ENCODE measurements at places on chromosomes 2 and 18.

DNA sequence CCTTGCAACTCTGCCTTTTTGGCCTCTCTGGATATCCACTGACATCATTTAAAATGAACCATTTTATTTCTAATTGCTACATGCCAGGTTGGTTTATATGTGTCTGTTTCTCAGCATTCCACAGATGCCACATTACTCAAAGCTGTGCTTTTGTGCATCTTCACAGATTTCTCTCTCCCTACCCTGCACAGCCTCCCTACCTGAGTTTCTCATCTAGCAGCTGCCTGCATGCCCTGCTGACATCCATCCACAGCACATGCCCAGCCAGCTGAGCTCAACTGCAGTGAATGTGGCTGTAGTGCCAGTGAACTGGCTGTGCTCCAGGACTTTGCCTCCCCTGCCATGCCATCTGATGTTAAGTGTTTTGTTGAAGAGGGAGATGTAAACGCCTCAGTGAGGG is 44.5 kb downstream of the PKP4 start:
- ATAC-seq = no peak

DNA sequence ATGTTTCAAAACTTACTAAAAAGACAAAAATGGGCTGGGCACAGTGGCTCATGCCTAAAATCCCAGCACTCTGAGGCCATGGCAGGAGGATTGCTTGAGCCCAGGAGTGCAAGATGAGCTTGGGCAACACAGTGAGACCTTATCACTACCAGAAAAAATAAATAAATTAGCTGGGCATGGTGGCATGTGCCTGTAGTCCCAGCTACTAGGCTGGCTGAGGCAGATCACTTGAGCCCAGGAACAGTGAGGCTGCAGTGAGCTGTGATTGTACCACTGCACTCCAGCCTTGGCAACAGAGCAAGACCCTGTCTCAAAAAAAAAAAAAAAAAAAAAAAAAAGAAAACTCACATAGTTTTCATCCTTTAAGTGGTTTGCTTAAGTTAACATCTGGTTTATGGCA is 6.4 kb downstream of the TSPYL6 start:
- no peak for ATAC-seq

DNA sequence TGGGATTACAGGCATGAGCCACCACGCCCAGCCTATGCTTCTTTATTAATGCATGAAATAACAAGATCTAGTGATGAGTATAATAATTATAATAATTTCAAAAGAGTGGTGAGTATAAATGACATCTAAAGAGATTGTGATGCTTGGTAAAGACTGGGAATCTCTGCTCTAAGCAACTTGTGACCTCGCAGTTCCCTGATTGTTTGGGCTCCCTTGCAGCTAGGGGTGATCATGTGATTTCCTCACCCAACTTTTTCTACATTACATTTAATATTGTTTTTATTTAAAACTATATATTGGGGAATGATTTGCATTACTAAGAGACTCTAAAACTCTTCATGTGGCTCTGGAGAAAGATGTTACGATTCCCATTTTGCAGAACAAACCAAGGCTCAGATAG is 4.1 kb upstream of the PPM1B start:
- no peak for ATAC-seq

- ATAC-seq = no peak
Observed at GRCh38 chr2:126808929-126809328, 89.8 kb upstream of the TEX51 start.

GRCh38 chr2:7077660-7078267 is 160.6 kb downstream of the RNF144A start:
- ATAC-seq = no peak

DNA sequence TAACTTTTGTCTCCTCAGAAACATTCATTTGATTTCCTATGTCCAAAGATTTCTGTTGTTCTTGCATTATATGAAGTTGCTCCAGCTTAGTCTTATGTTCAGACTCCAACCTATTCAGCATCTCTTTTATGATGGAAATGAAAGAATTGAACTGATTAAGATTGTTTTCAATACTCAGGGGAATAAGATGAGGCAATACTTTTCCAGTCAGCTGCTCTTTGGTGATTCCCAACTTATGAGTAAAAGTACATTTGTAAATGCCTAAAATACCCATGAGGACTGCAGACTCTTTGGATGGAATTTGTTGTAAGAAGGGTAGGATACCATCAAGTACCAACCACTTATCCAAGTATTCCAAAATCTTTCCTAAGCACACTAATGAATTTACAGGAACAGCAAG is 39.8 kb downstream of the TRAK2 start:
- ATAC-seq = no peak

DNA sequence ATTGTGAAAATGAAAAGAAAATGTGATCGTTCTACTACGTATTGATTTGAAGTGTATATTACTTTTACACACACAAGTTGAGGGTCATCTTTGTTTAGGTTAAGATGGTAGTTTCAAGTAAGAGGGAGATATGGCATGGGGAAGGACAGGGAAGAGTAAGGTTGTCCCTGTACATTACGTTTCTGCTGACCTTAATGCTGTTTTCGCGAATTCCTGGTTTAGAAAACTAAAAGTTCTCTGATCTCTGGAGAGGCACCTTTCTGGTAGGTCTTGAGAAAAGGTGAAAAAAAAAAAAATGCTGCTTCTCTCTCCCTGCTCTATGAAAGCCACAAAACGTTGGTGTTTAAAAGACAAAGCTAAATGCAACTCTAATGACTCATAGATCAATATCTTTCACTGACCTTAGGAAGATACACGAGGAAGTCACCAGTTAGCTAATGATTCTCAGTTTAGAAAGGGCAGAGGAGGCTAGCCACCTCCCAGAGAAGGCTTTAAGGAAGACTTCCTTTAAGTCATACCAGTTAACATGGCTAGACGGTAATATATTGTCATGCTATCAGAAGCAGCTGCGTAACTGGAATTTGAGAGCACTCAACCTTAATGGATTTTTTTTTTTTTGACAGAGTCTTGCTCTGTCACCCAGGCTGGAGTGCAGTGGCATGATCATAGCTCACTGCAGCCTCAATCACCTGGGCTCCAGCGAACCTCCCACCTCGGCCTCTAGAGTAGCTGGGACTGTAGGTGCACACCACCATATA is 13.2 kb downstream of the TXNDC2 start:
- no peak for ATAC-seq

DNA sequence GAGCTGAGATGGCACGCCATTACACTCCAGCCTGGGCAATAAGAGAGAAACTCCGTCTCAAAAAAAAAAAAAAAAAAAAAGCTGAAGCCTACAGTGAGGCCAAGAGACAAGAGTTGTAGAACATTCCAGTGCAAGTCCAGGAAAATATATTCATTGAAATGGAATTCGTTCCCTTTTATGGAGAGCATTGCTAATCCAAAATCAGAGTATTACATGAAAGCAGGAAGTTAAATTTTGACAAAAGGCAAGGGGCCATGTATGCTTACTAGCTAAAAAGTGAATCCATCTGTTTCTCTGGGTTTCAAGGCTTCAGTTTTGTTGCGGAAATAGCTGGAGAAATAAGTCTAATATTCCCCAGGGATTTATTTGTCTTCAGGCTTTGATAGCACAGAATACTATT is 471.7 kb downstream of the THSD7B start:
- ATAC-seq = no peak

- ATAC-seq = peak; percentile 81
Observed at GRCh38 chr2:234544659-234545611, 48.1 kb upstream of the ARL4C start.

DNA sequence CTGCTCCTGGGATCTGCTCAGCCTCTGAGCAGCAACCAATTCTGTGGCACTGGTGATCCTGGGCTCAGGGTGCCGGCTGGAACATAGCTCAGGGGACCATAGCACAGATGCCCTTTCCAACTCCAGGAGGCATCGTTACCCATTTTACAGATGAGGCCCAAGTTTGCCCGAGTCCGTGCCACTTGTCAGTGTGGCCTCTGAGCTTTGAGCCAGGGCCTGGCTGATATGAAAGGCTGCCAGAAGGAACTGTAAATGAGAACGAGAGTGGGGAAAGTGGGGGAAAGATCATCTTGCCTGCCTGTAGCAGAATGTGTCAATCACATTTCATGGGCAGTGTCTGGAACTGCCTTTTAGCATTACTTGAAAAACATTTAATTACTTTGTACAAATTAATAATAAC is 23.3 kb upstream of the FOSL2 start:
- no peak for ATAC-seq

- ATAC-seq = no peak
Observed at GRCh38 chr2:192971981-192972380, 777.2 kb upstream of the TMEFF2 start.

DNA sequence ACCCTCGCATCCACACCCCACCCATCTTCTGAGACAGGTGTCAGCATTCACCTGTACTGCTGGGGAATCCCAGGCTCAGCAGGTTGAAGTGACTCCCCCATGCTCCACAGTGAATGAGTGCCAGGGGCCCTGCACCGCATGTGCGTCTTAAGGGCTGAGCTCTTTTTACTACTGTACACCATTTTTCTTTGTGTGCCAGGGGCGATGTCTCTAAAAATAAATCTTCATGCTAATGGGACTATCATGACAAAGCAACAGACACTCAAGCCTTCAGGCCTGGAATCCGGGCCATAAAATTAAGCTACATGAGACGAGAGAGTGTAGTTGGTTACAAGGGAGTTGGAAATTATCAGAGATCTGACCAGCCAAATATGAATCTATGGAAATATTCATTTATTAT is 294.8 kb downstream of the LPIN1 start:
- no peak for ATAC-seq

- no peak for ATAC-seq
Observed at GRCh38 chr2:100852999-100853908, 33.3 kb downstream of the NPAS2 start.

- ATAC-seq = no peak
Observed at GRCh38 chr2:200253639-200254038, 52.9 kb upstream of the SPATS2L start.

- no peak for ATAC-seq
Observed at GRCh38 chr2:175143191-175143590, 24.8 kb downstream of the ATF2 start.

DNA sequence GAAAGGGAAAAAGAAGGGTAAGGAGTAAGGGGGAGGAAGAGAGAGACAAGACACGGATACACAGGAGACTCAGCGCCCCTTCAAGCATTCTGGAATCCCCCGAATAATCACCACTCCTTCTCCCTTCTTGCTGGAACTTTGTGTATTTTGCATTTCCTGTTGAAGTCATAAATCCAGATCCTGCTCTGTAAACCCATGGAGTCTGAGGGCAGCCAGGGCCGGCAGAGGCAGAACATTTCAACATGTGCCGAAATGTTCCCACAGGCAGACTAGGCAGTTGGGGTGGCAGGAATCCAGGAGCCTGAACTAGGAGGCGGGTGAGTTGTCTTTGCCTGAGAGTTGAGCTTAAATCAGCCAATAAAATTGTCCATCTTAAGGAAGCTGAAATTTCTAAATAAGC is 193.1 kb downstream of the SH3RF3 start:
- no peak for ATAC-seq

DNA sequence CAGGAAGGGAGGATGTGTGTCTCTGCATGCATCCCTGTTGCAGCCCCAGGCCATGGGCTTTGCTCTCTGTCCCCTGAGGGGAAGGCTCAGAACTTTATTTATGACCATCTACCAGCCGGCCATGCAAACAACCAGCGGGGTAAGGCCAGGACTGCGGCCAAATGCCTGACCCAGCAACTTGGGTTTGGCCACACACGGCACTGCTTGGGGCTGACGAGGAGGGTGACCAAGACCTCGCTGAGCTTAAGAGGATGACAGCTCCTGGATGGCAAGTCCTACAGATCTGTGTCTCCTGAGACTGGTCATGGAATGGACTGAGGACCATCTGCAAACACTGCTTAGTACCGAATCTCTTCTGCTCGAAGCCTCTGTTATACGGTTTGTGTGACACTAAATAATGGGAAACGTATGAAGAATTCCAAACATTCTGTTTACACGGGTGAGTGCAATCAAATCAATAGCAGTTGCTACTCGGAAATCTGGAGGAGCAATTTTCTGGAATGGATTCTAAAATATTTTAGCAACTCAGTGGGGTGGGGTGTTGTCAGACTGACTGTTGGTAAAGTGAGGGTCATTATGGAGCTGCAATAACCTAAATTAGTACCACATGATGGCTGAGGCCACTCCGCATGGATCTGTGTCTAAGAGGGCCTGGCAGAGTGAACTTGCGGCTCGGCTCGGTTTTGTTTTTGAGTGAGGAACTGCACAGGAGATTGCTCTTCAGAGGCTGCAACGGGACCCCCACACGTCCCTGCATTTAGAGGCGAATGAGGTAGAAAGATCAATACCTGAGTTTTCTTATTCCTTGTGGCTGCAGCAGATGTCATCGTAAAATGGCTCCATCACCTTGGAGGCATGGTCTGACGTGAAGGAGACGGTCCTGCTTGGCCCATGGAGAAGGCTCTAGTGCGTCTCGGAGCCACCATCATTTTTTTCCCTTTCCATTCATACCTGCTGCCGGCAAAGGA is 26.6 kb downstream of the TMEM18 start:
- no peak for ATAC-seq

DNA sequence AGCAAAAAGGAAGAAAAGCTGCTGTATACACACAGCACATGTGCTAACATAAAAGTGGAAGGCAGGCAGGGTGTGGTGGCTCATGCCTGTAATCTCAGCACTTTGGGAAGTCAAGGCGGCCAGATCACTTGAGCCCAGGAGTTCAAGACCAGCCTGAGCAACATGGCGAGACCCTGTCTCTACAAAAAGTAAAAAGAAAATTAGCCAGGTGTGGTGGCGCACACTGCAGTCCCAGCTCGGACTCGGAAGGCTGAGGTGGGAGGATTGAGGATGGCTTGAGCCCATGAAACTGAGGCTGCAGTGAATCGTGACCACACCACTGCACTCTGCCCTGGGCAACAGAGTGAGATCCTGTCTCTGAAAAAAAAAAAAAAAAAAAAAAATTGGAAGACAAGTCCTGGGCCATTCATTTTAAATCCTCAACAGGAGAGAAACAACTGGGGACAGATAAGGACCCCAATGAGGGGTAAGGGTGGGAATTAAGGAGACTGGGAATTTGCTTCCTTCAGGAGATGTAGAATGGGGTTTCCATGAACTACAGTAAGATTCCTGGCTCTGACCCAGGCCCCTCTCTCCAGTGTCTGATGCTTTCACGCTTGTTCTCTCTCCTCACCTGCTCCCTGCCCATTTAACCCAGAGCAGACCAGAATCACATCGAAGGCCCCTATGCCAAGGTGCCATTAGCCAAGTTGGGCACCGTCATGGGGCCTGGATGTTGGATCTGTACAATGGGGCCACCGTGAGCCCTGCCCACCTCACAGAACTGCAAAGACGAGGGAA is 29.6 kb downstream of the TNS1 start:
- no peak for ATAC-seq

- ATAC-seq = peak; percentile 98
Observed at GRCh38 chr2:197286805-197287595, 23.6 kb downstream of the ANKRD44 start.

DNA sequence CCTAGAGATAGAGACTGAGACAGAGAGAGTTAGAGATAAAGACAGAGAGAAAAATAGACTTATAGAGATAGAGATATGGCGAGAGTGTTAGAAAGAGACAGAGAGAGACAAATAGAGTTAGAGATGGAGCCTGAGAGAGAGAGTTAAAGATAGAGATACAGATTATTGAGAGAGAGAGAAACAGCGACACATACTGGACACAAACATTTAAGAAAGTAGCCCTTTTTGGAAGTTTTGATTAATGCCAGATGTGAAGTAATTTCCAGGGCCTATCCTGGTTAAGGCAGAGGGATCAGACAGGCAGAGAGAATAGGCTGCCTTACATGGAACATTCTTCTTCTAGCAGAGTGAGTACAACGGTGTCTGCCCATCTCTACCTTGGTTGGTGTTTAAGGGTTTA is 311.6 kb upstream of the CDH7 start:
- no peak for ATAC-seq
